ENCODE measurements at places on chromosomes 3 and 15.

DNA sequence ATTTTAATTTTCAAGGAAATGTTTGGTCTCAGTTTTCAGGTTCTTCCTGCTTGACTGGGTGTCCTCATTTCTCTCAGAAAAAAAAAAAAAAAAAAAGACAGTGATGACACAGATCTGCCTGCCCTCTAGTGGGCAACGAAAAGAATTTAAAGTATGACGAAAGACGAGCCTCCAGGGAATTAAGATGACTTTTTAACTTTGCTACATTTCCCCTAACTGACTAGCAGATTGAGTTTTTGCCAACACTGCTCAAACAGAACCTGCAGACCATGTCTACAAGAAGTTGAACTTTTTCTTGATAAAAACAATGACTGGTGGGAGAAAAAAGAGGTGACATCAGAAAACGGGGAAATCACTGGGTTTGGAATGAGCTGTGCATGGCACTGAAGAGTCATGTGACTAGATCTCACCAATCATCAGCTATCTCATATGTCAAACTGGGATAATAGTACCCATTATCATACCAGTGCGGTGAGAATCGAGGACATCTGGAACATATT, 40.8 kb downstream of the EOMES start:
- peak; percentile 82 for DNase-seq

- DNase-seq = peak; percentile 91
Measured at GRCh38 chr3:170811928-170812591, 57.9 kb downstream of the RPL22L1 start.

- no peak for DNase-seq
Measured at GRCh38 chr3:179020112-179020511, 51.5 kb downstream of the ZMAT3 start.

DNA sequence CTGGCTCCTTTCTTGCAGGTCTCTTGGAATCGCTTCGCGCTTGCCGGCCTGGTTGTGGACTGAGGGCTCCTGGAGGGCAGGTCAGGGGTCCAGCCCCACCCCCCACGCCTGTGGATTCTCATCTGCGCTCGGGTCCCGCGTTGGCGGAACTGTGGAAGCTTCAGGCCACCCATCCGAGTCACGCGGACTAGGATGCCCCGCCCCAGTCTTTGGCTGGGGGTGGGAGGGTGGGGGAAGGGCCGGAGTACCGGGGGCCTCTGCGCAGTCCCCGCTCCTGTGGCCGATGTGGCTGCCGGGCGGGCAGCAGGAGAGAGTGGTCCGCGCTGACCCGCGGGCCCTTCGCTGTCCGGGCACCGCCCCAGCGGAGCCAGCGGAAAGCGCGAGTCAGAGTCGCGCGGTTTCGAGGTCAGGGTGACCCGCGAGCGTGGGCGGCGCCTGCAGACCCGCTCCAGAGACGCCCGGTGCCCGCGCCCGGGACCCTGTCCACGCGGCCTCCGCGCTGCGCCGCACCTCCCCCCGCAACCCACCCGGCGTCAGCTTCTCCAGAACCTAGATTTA, 114.2 kb downstream of the KLF13 start:
- DNase-seq = peak; percentile 52

DNA sequence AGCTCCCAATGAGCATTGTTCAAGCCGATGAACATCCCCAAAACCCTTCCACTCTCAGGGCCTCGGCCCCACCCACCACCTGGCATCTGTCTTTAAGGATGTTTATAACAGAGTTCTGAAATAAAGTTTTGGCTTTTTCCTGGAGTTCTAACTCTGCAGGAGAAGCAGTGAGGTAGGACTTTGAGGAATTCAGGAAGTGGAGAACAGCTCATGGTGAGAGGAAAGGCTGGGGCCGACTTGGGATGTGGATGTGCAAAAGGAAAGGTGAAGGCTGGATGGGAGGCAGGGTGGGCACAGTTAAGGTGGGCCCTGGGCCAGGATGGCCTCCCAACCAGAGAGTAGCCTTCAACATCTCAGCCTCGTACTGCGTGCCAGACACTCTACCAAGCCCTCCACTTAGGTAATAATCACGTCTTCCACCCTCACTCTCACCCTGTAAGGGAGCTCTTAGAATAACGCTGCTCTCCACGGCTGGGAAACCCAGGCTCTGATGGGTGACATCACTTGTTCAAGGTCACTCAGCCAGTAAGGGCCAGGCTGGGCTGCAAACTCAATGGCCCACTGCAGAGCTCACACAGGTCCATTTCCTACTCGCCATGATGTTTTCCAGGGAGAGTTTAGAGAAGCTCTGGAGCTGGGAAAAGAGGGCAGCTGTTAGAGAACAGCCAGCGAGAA, 28.5 kb downstream of the LIPC start:
- DNase-seq = no peak

GRCh38 chr3:63228087-63228486, 50.0 kb upstream of the SYNPR start:
- no peak for DNase-seq

Data from ELR (cell line).